ENCODE measurements at places on chromosomes 12 and 14.

DNA sequence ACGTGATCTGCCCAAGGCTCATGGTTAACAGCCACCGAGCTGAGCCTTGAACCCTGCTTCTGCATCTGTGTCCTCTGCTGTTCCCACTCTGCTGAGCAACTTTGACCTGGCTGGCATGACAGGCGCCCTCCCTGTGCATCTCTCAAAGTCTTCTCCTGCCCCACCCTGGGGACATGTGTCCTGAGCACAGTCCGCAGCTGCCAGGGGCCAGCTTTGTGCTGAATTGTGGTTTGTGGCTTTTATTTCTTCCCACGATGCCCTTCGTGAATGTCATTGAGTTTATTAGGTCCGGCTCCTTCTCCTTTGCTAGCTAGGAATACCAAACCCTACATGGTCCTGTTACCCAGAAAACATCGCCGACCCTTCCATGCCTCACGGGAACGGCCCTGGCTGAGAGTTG, 161.0 kb downstream of the TSPAN9 start:
- no peaks in the 10 kb centered on the region for H3K36me3 ChIP-seq
- H3K27ac ChIP-seq = no peak overlapping the region
- no peaks in the 10 kb centered on the region for H3K27me3 ChIP-seq
- no peak for DNase-seq
- no peak overlapping the region for H3K4me3 ChIP-seq

- DNase-seq = no peak
- H3K27me3 ChIP-seq = no peaks in the 10 kb centered on the region
- H3K4me1 ChIP-seq = peaks cover 41% of the 10 kb centered on the region
Observed at GRCh38 chr14:89675590-89675989, 258.6 kb upstream of the FOXN3 start.

GRCh38 chr12:114998750-114999128, 314.8 kb upstream of the TBX3 start:
- peaks cover 82% of the 10 kb centered on the region for H3K4me1 ChIP-seq
- H3K36me3 ChIP-seq = peaks cover 4% of the 10 kb centered on the region
- DNase-seq = no peak
- H3K4me3 ChIP-seq = no peak overlapping the region
- no peaks in the 10 kb centered on the region for H3K27me3 ChIP-seq
- peak overlapping the region; percentile 98 for H3K27ac ChIP-seq

GRCh38 chr14:89283327-89284060, 133.5 kb downstream of the FOXN3 start:
- no peak overlapping the region for H3K4me3 ChIP-seq
- DNase-seq = no peak
- peaks cover 18% of the 10 kb centered on the region for H3K36me3 ChIP-seq
- peaks cover 4% of the 10 kb centered on the region for H3K4me1 ChIP-seq

DNA sequence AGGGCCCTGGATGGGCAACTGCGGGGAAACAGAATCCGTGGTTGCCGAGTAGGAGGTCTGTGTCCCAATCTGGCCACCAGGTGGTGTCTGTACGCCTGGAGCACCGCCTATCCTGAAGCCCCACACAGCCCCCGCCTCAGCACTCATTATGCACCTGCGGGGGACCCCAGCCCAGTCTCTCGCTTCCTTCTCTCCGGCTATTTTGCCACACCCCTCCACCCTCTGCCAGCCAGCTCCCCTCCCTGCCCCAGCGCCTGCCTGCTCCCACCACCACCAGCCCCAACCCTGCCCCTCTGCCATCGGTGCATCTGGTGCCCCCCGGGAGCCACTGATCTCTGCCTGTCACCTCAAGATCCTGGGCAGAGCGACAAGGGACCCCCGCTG, 2.2 kb upstream of the NXPH4 start:
- peak overlapping the region; percentile 35 for H3K4me3 ChIP-seq
- peaks cover 5% of the 10 kb centered on the region for H3K36me3 ChIP-seq
- H3K27ac ChIP-seq = peak overlapping the region; percentile 93
- no peak for DNase-seq
- H3K27me3 ChIP-seq = peaks cover 50% of the 10 kb centered on the region

- H3K27ac ChIP-seq = no peak overlapping the region
- H3K4me3 ChIP-seq = no peak overlapping the region
- peaks cover 16% of the 10 kb centered on the region for H3K4me1 ChIP-seq
- H3K36me3 ChIP-seq = no peaks in the 10 kb centered on the region
Observed at GRCh38 chr12:2693980-2694610, 100.7 kb upstream of the FKBP4 start.

DNA sequence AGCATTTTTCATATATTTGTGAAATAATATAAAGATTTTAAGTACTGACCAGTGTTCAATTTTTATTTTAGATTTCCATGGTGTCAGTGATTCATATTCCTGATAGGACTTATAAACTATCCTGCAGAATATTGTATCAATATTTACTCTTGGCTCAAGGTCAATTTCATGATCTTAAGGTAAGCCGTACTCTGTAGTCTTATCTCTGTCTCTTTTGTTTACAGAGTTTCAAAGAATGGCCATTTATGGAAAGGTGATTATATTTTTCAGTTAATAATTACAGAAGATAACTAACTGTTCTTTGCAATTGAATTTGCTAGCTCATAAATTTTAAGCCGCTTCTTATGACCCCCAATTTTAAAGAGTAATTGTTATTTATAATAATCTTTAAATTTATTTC, 27.9 kb downstream of the CGRRF1 start:
- H3K4me3 ChIP-seq = no peak overlapping the region
- no peak overlapping the region for H3K27ac ChIP-seq
- DNase-seq = no peak

DNA sequence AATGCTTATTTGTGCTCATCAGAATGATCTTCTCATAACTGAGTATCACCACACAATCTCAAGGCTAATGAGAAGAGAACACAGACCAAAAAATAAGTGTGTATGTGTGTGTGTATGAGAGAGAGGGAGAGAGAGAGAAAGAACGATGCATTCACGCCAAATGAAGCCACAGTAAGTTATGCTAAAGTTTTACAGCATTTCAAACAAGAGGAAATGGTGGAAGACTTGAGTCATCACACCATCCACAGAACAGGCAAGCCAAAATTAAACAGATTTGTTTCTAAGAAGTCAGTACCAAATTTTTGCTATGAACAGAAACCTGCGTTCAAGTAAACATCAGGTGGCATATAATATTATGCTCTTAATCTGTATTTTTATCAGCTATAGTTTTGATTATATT, 141.2 kb downstream of the MED13L start:
- H3K27ac ChIP-seq = no peak overlapping the region
- no peaks in the 10 kb centered on the region for H3K27me3 ChIP-seq
- no peak overlapping the region for H3K4me3 ChIP-seq
- no peak for DNase-seq
- peaks cover 30% of the 10 kb centered on the region for H3K4me1 ChIP-seq
